WTC11 (cell line): ENCODE measurements at places on chromosomes 16 and 17. TPM values are rescaled to one million over a fixed set of nuclear protein-coding genes. Genes with fewer than 3 reads are reported as not detected.

DNA sequence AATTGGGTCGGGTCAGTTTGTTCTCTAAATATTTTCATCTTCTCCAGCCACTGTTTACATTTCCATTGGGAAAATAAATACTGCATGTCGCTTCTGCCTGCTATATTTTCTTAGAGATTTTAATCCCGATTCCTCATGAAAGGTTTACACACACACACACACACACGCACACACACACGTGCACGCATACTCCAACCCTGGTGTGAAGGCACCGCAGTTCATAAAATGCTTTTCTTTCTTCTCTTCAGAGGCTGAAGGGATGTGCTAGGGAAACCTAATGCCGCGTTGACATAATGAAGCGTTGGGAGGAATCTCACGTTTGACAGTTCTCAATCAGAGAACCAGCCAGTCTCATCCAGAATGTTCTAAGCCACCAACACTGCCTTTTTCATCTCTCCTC lies 222.9 kb upstream of the IRX3 start:
- no peak for DNase-seq

- no peak for DNase-seq
These were observed 19.5 kb upstream of the USP10 start for GRCh38 chr16:84680165-84680842.

GRCh38 chr16:11219178-11219577 lies 36.8 kb downstream of the SOCS1 start:
- DNase-seq: no peak

- DNase-seq: no peak
These were observed 24.4 kb upstream of the GPT2 start for GRCh38 chr16:46859719-46860152.

DNA sequence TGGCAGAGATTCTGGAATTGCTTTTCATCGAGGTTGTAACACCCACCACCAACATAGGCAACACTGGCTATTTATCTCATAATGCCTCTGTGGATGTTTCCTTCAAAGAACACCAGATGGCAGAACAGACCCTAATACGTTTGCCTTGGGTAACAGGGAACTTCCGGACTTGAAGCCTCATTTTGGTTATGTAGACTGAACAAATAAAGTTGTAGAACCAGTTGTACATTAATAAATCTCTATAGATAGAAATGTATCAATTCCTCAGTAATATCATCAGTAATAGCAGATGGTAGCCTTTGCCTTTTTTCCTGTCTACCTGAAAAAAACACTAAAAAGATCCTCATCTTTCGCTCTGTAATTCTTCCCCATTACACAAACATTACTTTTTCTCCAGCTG lies 25.9 kb upstream of the APOH start:
- no peak for DNase-seq

- no peak for DNase-seq
These were observed 12.5 kb downstream of the DCAKD start for GRCh38 chr17:45038728-45039634.

GRCh38 chr16:79250502-79251098 lies 349.9 kb downstream of the MAF start:
- no peak for DNase-seq

GRCh38 chr17:81367171-81367570 lies 28.1 kb upstream of the BAHCC1 start:
- no peak for DNase-seq

DNA sequence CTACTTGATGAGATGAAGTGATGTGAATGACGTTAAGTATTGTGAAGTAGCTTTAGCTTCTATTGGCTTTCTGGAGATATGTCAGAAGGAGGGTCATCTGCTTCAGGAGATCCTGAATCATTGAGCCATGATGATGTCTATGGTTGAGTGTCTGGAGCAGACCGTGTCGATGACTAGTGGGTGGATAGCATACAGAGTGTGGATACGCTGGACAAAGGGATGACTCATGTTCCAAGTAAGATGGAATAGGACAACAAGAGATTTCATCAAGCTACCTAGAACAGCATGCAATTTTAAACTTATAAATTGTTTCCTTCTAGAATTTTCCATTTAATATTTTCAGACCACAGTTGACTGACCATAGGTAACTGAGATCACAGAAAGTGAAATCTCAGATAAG lies 116.1 kb upstream of the RBBP6 start:
- no peak for DNase-seq

GRCh38 chr17:79919862-79920720 lies 80.9 kb upstream of the CBX4 start:
- DNase-seq: no peak

DNA sequence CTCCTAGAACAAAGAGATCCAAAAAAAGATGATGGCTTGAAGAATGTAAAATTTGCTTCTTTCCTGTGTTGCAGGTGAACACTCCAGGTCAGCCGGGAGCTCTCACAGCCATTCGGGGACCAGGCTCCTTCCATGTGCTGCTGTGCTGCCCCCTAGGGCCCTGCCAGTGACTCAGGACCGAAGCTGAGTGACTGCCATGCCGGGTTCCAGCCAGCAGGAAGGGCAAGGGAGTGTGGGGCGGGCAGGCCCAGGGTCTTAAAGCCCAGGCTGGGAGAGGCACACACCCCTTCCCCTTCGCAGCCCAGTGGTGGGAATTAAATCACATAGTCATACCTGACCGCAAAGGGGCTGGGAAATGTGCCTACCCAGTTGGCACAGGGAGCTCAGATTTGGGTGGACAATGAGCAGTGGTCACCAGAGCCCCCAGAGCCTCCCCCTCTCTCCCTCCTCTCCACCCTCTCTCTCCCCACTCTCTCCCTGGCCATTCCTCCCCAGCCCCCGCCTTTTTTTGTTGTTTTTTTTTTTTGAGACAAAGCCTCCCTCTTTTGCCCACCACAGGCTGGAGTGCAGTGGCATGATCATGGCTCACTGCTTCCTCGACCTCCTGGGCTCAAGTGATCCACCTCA lies 11.5 kb downstream of the EPOP start:
- peak; percentile 95 for DNase-seq

DNA sequence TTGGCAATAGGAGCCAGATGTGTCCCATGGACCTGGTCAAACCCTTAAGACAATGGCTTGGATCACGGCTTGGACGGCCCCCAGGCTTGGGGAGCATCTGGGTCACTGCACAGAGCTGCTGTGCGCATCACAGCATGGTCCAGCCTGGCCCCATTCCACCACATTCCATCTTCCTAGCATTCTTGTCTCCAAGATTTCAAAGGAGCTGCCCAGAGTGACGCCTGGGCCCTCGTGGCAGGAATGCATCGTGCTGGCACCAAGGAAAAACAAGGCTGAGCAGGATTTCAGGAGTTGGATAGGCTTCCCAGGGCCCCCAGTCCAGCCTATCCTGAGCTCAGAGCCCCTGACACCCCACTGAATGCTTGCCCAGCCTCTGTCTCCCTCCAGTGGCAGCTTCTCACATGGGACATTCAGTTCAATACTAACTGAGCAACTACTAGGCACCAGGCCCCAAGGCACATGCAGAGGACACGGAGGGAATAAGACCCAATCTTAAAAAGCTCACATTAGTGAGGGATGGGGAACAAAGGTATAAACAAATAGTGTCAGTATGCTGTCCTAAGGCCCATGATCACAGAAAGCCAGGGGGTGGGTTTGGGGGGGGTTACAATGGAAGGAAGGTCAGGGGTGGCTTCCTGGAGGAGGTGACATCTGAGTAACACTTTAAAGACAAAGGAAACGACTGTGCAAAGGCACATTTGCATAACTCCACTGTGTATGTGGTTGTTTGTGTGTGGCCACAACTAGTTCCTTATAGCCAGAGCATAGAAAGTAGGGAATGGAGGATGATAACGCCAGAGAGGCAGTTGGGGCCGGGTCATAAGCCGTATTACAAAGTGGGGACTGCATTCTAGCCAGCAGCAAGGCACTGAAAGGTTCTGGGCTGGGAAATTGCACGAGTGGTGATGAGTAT lies 34.1 kb downstream of the TK2 start:
- DNase-seq: peak; percentile 31

GRCh38 chr16:68283801-68284598 lies 19.7 kb downstream of the SLC7A6 start:
- no peak for DNase-seq

DNA sequence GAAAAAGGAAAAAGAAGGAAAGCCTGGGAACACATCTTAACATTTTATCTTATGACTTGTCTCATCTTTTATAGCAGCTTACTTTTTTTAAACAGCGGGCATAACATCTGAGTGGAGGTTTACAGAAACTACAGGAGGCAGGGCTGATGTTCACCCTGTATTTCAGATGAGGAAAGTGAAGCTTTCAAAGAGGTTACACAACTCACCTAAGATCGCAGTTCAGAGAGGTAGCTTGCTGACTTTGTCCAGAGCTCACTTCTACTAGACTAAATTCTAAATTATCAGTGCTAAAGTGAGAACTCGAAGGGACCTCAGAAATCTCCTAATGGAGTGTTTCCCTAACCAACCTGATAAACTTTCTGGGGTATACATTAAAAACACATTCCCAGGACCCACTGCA lies 3.7 kb downstream of the MBTD1 start:
- no peak for DNase-seq

DNA sequence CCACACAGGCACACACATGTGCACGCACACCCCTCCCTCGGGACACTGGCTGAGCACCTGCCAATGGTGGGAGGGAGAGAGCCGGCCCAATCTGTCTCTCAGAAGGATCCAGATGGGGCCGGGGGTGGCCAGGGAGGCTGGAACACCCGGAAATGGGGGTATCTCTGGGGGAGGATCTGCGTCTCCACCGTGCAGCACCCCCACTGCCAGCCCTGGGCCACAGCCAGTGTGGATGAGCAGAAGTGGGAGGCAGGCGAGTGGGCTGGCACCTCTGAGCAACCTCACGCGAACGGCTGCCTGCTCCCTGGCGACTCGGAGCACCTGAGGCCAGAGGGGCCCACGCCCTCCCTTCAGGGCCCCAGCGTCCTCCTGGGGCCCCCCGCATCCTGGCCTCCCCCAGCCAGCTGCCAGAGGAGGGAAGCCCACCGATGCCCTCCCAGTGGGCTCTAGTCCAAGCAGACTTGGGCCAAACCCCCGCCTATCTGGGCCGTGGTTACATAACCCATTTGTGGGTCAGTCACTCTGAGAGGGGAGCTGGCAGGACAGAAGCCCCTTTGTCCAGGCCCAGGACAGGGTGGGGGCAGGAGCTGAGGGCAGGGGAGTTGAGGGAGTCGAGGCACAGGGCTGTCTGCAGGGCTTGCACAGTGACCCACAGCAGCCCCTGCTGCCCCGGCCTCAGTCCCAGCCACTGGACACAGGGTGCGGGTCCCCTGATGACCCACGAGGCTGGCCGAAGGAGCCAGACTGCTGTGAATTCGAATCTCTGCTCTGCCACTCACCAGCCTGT lies 5.6 kb downstream of the CASKIN1 start:
- no peak for DNase-seq

GRCh38 chr17:21283482-21284318 lies 811 bp upstream of the MAP2K3 start:
- DNase-seq: peak; percentile 33

- DNase-seq: no peak
These were observed 101.1 kb downstream of the CMIP start for GRCh38 chr16:81545470-81546250.

DNA sequence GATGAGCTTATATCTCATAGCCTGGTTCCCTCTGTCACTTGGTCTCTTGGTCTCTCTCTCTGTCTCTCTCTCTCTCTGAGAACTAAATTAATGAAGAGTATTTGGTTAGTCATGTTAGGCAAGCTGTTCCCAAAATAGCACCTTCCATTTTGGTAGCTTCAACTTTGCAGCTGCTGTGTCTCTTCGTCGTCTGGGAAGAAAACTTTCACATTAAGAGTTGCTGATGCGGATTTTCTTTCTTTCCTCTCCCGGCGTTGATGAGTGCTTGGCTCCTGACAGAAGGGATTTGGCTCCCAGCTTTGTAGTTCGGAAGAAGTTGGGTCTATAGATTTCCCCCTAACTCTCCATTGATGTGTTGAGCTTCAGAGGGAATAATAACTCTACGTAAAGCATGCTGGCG lies at the start of gene RBFOX1:
Gene RBFOX1 (plus strand): TSS at position 235 of the 400 bp plus-strand sequence.
- no peak for DNase-seq

GRCh38 chr16:24829153-24829552 lies 16.6 kb upstream of the SLC5A11 start:
- DNase-seq: no peak

- no peak for DNase-seq
These were observed 39.8 kb downstream of the RAB11FIP4 start for GRCh38 chr17:31431098-31431851.

DNA sequence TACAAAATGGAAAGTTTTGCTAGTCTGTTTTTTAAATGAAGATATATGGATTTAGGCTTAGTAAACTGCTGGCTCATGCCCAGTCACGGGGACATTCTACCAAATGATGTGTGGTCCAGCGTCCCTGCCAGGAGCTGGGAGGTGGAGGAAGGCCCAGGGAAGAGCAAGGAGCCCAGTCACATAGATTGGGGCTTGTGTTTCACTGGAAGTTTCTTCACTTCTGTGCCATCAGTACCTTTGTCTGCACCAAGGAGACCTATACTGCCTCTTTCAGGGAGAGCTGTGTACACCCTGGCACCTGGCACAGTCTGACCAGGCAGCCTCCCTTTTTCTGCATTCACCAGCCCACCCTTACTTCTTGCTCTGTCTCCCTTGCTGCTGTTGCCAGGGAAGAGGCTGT lies 32.6 kb upstream of the ERN1 start:
- DNase-seq: no peak

- no peak for DNase-seq
These were observed 167.2 kb downstream of the PARN start for GRCh38 chr16:14462811-14463210.

- DNase-seq: no peak
These were observed 192.4 kb downstream of the SEC14L1 start for GRCh38 chr17:77332981-77333685.

DNA sequence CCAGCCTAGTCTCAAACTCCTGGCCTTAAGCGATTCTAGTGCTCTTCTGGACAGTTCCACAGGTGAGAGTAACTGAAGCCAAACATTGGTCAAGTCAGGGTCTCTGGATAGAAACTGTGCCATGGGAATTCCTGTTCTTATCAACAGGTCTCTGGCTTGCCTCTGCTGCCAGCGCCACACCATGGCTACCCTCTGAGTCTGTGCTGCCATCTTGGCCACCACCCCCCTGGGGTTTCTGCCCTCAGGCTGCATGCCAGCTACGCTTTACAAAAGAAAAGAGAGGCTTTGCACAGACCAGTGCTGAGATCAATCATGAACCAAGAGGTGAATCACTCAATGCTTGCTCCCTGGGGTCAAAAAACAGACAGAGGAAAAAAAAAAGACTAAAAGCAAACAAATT lies 24.4 kb upstream of the CREBBP start:
- DNase-seq: no peak

DNA sequence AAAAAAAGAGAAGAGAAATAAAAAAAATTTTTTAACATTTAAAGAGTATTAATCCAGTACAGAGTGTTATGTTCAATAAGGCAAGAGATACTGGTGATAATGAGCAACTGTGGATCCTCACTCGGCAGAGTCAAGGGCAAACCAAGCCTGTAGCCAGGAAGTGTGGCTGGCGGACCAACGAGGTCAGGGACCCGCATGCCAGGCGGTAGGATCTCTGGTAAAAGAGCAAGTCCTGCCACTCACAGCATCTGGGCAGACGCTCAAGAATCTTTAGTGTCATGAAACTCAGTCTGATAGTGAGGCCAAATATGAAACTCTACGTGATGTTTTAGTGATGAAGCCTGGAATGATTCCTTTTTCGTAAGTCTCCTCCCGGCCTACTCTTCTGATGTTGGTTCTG lies 8.3 kb upstream of the GEMIN4 start:
- no peak for DNase-seq

HOXB1 gene
- 0.41 to 0.63 TPM (median 0.55 TPM) in 3 replicates for total RNA-seq

KRT9 gene
- total RNA-seq: not detected in 3 replicates

ANKFN1 gene
- 0.11 to 0.24 TPM in 2 of 3 replicates, not detected in the other for total RNA-seq

PSMB3 gene
- 266 to 273 TPM (median 266 TPM) in 3 replicates for total RNA-seq

CACNA1H gene
- 38.0 to 46.9 TPM (median 46.4 TPM) in 3 replicates for total RNA-seq

COPRS gene
- 37.5 to 41.2 TPM (median 39.1 TPM) in 3 replicates for total RNA-seq

MYH3 gene
- total RNA-seq: 1.5 to 2.6 TPM (median 1.6 TPM) in 3 replicates

FSCN2 gene
- total RNA-seq: 0.31 to 0.89 TPM (median 0.46 TPM) in 3 replicates

CCL13 gene
- not detected in 3 replicates for total RNA-seq

PABPN1L gene
- total RNA-seq: not detected in 3 replicates

CSH1 gene
- total RNA-seq: not detected in 3 replicates

PRSS53 gene
- total RNA-seq: 2.5 to 4.9 TPM (median 4.1 TPM) in 3 replicates
